ENCODE measurements at places on chromosomes 16 and 17. TPM values are rescaled to one million over a fixed set of nuclear protein-coding genes. Genes with fewer than 3 reads are reported as not detected.

Gene HID1
- total RNA-seq: not detected

GRCh38 chr16:46743232-46743719, 4.9 kb downstream of the MYLK3 start:
- no peak for DNase-seq

- DNase-seq: no peak
These were observed 706 bp downstream of the TEN1 start for GRCh38 chr17:75979705-75980187.

- peak; percentile 25 for DNase-seq
These were observed 60.5 kb downstream of the CMIP start for GRCh38 chr16:81505011-81505661.

- no peak for DNase-seq
These were observed 1.5 kb upstream of the ZNF764 start for GRCh38 chr16:30559690-30560089.

Gene ITGA2B
- 0.43 TPM for total RNA-seq

DNA sequence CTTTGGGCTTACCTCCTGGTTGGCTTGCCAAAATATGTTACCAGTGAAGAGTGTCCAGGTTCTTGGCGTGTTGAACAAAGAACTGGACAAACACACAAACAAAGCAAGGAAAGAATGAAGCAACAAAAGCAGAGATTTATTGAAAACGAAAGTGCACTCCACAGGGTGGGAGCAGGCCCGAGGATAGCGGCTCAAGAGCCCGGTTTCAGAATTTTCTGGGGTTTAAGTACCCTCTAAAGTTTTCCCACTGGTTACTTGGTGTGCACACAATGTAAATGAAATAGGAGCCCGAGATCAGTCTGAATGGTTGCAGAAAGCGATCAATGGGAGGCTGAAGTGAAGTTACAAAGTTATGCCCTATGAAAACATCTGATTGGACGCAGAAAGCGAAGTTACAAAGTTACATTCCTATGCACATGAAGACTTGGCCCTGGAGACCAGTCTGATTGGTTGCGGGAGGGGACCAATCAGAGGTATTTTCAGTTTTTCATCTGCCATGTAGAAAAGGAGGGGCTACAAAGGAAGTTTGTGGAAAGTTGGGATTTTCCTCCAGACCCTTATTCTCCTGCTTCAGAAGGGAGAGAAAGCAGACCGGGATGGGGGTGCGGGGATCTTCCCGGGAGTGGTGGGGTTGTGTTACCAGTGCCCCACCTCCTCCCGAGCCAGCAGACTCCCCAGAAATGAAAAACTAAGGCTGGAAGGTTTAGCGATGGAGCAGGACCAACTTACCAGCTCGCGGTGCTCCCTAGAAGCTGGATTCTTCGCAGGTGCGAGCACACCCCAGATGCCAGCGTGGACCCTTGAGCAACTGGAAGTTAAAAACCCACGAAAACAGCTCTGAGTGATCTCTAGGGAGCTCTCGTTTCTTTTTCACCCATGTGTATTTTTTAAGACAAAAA, at the start of gene SLFN12:
Gene SLFN12 (minus strand): TSS at position 325 of the 899 bp plus-strand sequence. CDS start 9,472 bp downstream, outside the sequence.
- DNase-seq: peak; percentile 82

DNA sequence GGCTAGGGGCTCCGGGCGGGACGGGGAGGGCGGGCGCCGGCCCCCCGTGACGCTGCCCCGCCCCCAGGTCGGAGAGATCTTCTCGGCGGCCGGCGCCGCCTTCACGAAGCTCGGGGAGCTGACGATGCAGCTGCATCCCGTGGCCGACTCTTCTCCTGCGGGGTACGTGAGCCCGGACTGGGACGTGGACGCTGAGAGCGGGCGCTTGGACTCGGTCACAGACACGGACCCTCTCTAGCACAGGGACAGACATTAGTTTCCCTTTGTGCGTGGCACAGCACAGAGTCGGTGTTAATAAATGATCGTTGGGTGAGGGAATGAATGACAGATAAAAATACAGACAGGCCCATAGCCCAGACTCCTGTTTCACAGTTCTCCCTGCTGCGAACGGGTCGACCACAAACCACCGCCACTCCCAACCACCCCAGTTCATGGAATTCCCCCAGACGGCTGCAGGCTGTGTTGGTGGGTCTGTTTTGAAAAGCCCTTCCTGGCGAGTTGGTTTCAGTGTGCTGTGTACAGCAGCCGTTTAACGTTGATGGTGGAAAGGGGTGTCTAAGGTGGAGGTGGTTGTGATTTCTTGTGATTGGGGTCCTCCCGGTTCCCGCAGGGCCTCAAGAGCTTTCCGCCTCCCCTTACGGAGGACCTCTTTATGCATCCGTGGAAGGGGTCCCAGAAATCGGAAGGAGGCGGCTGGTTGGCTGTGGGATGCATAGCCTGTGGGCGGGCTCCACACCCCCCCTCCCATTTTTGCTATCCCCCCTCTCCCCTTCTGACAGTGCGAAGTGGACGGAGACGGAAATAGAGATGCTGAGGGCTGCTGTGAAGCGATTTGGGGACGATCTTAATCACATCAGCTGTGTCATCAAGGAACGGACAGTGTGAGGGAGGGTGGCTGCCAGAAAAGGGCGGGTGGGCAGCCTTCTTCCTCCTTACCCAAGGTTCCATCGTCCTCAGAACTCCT, 2.9 kb downstream of the RNASEK start:
- no peak for DNase-seq

GRCh38 chr17:55722742-55723487, at the start of gene TMEM100:
TMEM100 (minus strand) TSS chr17:55722864; CDS start chr17:55721070, 1,794 bp downstream.
- peak; percentile 60 for DNase-seq

DNA sequence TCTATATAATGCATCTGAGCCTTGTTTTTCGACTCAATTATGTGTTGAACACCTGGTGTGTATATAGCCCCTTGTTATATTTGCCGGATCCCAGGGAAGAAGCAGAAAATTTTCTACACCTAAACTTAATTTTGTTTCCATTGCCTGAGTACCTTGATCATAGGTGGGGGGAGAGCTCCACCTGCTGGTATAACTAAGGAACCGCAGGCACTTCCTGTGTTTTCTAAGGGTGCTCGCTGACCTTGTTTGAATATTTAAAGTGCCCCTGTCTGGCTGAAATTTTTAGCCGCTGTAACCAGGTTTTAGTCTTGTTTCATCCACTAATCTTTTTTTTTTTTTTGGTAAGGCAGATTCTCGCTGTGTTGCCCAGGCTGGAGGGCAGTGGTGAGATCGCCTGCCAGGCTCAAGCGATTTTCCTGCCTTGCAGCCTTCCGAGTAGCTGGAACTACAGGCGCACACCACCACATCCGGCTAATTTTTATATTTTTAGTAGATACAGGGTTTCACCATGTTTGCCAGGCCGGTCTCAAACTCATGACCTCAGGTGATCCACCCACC, 6.5 kb upstream of the NUBP1 start:
- DNase-seq: peak; percentile 79

- DNase-seq: no peak
These were observed 3.3 kb downstream of the ATPAF2 start for GRCh38 chr17:18035704-18036103.

Data from SK-MEL-5 (cell line).